ENCODE measurements at places on chromosomes 3 and 15. TPM values are rescaled to one million over a fixed set of nuclear protein-coding genes. Genes with fewer than 3 reads are reported as not detected.

DNA sequence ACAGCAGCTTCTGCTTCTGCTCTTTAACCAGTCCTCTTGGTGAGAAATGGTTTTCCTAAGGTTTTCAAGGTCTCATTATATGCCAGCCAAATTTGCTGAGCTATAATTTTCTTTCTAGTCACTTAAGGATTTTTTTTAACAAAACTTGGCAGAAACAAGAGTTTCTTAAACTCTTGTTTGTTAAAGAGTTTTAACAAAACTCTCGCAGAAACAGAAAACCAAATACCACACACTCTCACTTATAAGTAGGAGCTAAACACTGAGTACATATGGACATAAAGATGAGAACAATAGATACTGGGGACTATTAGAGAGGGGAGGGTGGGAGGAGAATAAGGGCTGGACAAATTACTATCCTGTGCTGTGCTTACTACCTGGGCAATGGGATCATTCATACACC lies 908.3 kb downstream of the TUSC7 start:
- no peak overlapping the region for H3K27ac ChIP-seq
- no peaks in the 10 kb centered on the region for H3K27me3 ChIP-seq
- H3K4me3 ChIP-seq, result no peak overlapping the region
- no peaks in the 10 kb centered on the region for H3K36me3 ChIP-seq
- H3K4me1 ChIP-seq, result no peaks in the 10 kb centered on the region

The SCAMP5 gene
- 2.0 TPM for total RNA-seq

The CHRNA7 gene
- not detected for total RNA-seq

GRCh38 chr3:45841420-45841756 lies 531 bp downstream of the LZTFL1 start:
- DNase-seq, result peak; percentile 28
- H3K27me3 ChIP-seq, result peaks cover 42% of the 10 kb centered on the region
- H3K36me3 ChIP-seq, result no peaks in the 10 kb centered on the region
- H3K4me3 ChIP-seq, result peak overlapping the region; percentile 91
- peak overlapping the region; percentile 88 for H3K27ac ChIP-seq

DNA sequence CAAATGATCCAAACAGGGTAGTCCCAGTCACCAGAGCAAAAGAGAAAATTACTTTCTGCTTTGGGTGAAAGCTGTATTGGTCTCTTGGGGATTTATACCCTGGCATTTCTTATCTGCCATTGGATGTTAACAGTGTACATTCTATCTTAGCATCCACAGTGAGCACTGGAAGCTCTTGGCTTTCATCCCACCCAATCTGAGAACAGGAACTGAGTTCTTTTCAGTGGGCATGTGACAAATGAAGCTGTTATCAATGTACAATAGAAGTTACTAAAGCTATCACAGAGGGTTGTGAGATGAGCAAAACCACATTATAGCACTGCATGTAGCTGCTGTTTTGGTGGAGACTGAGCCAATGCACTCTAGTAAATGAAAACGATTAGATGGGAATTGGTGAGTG lies 300.7 kb downstream of the TUSC7 start:
- H3K27me3 ChIP-seq, result no peaks in the 10 kb centered on the region
- H3K4me3 ChIP-seq, result no peak overlapping the region
- H3K4me1 ChIP-seq, result no peaks in the 10 kb centered on the region
- H3K36me3 ChIP-seq, result no peaks in the 10 kb centered on the region

GRCh38 chr3:56751056-56751707 lies 50.6 kb downstream of the ARHGEF3 start:
- H3K27ac ChIP-seq, result peak overlapping the region; percentile 43
- peaks cover 91% of the 10 kb centered on the region for H3K36me3 ChIP-seq
- DNase-seq, result no peak
- H3K27me3 ChIP-seq, result no peaks in the 10 kb centered on the region

DNA sequence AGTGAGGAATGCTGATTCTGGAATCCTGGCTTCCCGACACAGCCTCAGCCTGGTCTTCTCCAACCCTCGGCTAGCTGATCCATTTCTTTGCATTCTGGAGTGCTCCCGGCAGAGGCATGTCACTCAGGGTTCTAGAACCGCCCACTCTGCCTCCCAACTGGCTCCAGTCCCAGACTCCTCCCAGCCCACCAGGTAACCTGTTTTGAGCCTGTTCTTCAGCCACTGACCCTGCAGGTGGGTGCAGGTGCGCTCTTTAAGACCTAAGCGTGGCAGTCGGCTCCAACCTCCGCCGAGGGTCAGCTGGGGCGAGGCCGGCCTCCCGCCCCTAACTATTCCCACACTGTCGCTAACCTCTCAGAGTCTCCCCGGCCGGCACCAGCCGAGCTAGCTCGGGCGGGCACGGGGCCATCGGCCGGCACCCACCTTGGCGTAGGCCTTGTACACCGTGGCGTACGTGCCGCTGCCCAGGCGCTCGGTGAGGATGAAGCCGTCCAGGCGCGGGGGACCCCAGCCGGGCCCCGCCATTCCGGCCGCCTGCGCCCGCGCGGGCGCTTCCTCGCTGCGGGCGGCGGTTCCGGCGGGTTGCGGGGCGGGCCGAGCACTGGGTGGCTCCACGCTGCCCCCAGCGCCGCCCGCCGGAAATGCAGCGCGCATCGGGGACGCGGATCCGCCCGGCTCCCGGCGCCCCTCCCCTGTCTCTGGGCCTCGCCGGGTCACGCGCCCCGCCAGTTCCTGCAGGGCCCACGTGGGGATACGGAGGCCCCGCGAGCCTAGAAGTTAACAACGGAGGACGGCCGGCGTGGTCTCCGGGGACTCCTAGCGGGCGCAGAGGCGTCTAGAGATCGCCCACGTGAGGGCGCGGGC lies at the start of gene ULK3:
ULK3 (minus strand) TSS at position 576 of the 864 bp plus-strand sequence; CDS start at position 525, 51 bp downstream.
- peaks cover 34% of the 10 kb centered on the region for H3K36me3 ChIP-seq
- H3K27me3 ChIP-seq, result no peaks in the 10 kb centered on the region
- peak within 1 kb of the TSS; percentile 92 for H3K4me3 ChIP-seq

GRCh38 chr3:115912372-115912771 lies 289.1 kb downstream of the GAP43 start:
- no peaks in the 10 kb centered on the region for H3K36me3 ChIP-seq
- H3K4me3 ChIP-seq, result no peak overlapping the region
- DNase-seq, result no peak
- H3K4me1 ChIP-seq, result no peaks in the 10 kb centered on the region
- no peak overlapping the region for H3K27ac ChIP-seq

DNA sequence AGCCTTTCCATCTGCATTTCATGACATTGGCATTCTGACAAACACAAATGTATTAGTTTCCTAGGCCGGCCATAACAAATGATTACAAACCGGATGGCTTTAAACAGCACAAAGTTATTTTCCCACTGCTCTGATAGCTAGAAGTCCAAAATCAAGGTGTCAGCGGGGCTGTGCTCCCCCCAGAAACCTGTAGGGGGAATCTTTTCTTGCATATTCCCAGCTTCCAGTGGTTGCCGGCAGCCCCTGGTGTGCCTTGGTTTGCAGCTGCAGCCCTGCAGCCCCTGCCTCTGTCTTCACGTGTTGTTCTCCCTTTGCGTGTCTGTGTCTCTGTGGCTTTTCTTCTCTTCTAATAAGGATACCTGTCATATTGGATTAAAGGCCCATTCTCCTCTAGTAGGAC lies 79.0 kb upstream of the CDV3 start:
- H3K27me3 ChIP-seq, result no peaks in the 10 kb centered on the region
- H3K4me1 ChIP-seq, result peaks cover 43% of the 10 kb centered on the region
- DNase-seq, result no peak
- peaks cover 8% of the 10 kb centered on the region for H3K36me3 ChIP-seq

The OCA2 gene
- total RNA-seq, result not detected

DNA sequence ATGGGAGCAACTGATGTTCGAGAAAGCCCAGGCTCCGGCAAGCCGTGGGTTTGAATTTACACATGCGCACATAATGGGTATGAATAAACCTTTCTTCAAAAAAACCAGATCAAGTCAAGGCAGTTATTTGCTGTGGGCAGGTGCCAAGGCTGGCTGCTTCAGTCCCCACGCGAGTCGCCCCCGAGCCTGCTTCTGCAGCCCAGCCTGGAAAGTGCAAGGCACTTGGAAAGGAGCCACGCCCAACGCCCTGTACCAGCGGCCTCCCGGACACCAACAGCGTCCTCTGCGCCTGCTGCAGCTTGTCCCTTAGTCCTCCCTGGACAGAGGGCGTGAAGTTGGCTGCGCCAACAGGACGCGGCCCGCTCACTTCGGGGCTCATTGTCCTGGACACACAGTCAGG lies 68.9 kb downstream of the KLF15 start:
- no peaks in the 10 kb centered on the region for H3K36me3 ChIP-seq
- peaks cover 2% of the 10 kb centered on the region for H3K4me1 ChIP-seq
- H3K27ac ChIP-seq, result no peak overlapping the region
- H3K27me3 ChIP-seq, result peaks cover 44% of the 10 kb centered on the region
- no peak for DNase-seq

DNA sequence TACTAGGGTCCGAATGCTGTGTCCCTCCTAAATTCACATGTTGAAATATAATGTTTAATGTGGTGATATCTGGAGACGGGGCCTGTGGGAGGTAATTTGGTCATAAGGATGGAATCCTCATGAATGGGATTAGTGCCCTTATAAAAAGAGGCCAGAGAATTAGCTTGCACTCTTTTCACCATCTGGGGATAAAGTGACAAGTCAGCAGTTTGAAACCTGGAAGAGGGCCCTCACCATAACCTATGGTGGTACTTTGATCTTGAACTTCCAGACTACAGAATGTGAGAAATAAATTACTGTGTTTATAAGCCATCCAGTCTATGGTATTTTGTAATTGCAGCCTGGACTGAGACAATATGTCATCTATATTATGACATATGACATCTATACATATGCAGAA lies 132.1 kb downstream of the ISL2 start:
- no peak for DNase-seq
- H3K36me3 ChIP-seq, result peaks cover 31% of the 10 kb centered on the region
- H3K4me1 ChIP-seq, result peaks cover 4% of the 10 kb centered on the region
- no peak overlapping the region for H3K4me3 ChIP-seq
- no peaks in the 10 kb centered on the region for H3K27me3 ChIP-seq
- no peak overlapping the region for H3K27ac ChIP-seq

- peaks cover 3% of the 10 kb centered on the region for H3K36me3 ChIP-seq
- peaks cover 18% of the 10 kb centered on the region for H3K27me3 ChIP-seq
- DNase-seq, result no peak
- peaks cover 41% of the 10 kb centered on the region for H3K4me1 ChIP-seq
- no peak overlapping the region for H3K27ac ChIP-seq
Measured at GRCh38 chr3:58494107-58494506, 2.2 kb downstream of the KCTD6 start.

The TERC gene
- total RNA-seq, result 1.8 TPM

DNA sequence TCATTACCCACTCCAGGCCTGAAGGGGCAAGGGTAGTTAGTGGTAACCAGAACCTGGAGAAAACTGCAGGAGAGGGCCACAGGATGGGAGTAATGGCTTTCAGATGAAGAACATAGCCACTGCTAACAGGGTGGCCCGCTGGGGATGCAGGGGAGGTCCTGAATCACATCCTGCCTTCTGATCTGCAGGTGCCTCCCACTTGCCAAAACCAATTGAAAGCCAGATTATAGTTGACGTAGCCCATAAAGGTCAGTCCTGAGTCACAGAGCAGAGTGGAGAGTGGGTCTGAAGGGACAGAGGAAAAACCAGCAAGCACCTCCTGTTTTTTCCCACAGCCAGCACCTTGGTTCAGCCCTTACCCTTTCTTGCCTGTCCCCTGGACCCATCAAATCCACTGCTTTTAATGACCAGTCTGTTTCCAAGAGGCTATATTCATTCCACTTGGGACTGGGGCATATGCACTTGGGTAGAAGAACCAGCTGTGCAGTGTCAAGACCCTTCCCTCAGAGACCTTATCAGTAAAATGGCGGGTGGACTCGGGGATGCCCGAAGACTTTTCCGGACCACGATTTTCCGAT lies 646 bp upstream of the SLC35G2 start:
- no peak for DNase-seq
- peaks cover 2% of the 10 kb centered on the region for H3K36me3 ChIP-seq
- peaks cover 20% of the 10 kb centered on the region for H3K4me1 ChIP-seq

The TGM4 gene
- not detected for total RNA-seq

GRCh38 chr3:75218577-75218976 lies 445.6 kb upstream of the FRG2C start:
- H3K27ac ChIP-seq, result no peak overlapping the region
- no peaks in the 10 kb centered on the region for H3K36me3 ChIP-seq
- no peaks in the 10 kb centered on the region for H3K27me3 ChIP-seq
- H3K4me3 ChIP-seq, result no peak overlapping the region

DNA sequence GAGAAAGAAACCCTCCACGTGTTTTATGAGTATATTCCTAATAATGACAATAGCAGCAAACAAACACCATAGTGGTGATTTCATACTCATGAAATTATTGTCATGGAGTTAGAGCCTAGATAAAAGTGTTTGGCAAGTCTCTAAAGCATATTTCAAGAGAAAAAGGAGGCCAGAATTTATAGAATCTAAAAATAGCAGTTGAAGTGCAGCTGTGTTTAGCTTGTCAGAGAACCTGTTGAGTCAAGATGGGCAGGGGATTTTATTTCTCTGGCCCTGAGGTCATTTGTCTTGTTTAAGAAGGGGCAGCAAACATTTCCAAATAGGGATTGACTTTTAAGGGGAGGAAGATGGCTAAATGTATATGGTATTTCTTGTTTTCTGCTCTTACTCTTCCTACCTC lies 279.6 kb upstream of the CTDSPL start:
- no peak overlapping the region for H3K4me3 ChIP-seq
- peaks cover 10% of the 10 kb centered on the region for H3K27me3 ChIP-seq
- H3K36me3 ChIP-seq, result no peaks in the 10 kb centered on the region
- H3K27ac ChIP-seq, result no peak overlapping the region

DNA sequence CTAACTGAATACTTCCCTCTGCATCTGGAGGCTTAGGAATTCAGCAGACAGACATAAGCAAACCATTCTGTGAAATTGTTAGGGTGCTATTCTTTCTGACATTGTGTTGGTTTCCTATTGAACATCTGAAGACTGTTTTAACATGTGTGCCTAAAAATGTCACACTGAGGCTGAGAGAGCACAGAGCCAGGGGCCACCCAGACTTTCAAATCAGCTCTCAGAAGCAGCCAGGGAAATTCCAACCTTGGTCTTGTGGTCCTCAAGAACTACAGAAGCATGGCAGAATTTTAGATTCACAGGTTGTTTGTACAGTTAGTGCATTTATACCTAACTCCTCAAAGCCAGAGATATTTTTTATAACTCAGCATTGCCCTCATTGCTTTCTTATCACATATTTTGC lies 929.2 kb upstream of the CFAP20DC start:
- H3K27me3 ChIP-seq, result no peaks in the 10 kb centered on the region
- peaks cover 37% of the 10 kb centered on the region for H3K4me1 ChIP-seq
- H3K4me3 ChIP-seq, result no peak overlapping the region
- no peak for DNase-seq
- H3K36me3 ChIP-seq, result peaks cover 57% of the 10 kb centered on the region
- no peak overlapping the region for H3K27ac ChIP-seq

GRCh38 chr3:31544634-31545033 lies 11.9 kb downstream of the STT3B start:
- peak overlapping the region; percentile 16 for H3K4me3 ChIP-seq
- H3K36me3 ChIP-seq, result peaks cover 31% of the 10 kb centered on the region

DNA sequence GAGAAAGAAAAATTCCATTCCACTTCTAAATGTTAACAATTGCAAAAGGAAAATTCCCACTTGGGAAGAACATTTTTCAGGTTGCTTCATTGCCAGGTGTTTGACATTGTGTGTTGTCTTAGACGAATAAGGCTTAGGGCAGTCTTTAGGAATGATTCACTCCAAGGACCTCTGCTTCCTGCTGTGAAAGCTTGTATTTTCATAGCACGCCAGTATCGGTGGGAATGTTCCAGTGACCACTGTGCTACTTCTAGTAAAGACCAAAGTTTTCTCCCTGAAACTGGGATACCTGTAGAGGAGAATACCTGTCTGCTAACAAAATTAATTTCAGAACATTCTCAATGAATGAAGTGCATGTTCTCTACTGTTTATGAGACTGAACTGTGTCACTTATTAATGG lies 64.1 kb downstream of the CDIN1 start:
- DNase-seq, result no peak
- no peaks in the 10 kb centered on the region for H3K27me3 ChIP-seq
- no peak overlapping the region for H3K27ac ChIP-seq
- no peaks in the 10 kb centered on the region for H3K36me3 ChIP-seq
- H3K4me1 ChIP-seq, result no peaks in the 10 kb centered on the region

The PLA2G4D gene
- not detected for total RNA-seq
